SJCRH30 (cell line): ENCODE measurements at places on chromosomes 5 and 9.

GRCh38 chr5:56093970-56094369 lies 99.2 kb upstream of the IL6ST start:
- DNase-seq = no peak
- H3K27me3 ChIP-seq = no peaks in the 10 kb centered on the region
- H3K4me1 ChIP-seq = no peaks in the 10 kb centered on the region
- no peak overlapping the region for H3K4me3 ChIP-seq

GRCh38 chr9:110104261-110104809 lies 103.6 kb downstream of the C9orf152 start:
- H3K27ac ChIP-seq = no peak overlapping the region
- DNase-seq = no peak
- peaks cover 42% of the 10 kb centered on the region for H3K4me1 ChIP-seq
- H3K27me3 ChIP-seq = no peaks in the 10 kb centered on the region
- H3K36me3 ChIP-seq = no peaks in the 10 kb centered on the region; the same call in 1 of the 2 replicates

DNA sequence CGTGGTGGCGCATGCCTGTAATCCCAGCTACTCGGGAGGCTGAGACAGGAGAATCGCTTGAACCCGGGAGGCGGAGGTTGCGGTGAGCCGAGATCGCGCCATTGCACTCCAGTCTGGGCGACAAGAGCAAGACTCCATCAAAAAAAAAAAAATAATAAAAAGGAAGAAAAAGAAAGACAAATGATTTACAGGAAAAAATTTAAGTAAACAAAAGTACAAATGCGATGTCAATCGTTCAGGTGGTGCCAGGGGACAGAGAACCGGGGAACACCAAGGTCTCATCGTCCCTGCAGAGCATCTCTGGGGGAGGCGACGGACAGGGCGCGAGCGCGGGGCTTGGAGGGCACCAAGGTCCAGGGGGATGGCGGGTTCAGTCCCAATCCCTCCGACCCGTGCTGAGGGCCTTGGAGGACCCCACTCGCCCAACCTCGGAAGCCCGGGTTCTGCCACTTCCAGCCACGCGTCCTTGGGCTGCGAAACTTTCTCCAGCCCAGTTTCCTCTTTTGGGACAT lies 607 bp upstream of the HNRNPAB start:
- peaks cover 35% of the 10 kb centered on the region for H3K36me3 ChIP-seq
- peak overlapping the region; percentile 63 for H3K27ac ChIP-seq
- H3K4me1 ChIP-seq = peaks cover 10% of the 10 kb centered on the region; the same call in 1 of the 2 replicates

GRCh38 chr5:172827841-172828240 lies 6.2 kb upstream of the ERGIC1 start:
- H3K27ac ChIP-seq = no peak overlapping the region
- no peak for DNase-seq
- peaks cover 23% of the 10 kb centered on the region for H3K4me1 ChIP-seq
- H3K4me3 ChIP-seq = no peak overlapping the region

DNA sequence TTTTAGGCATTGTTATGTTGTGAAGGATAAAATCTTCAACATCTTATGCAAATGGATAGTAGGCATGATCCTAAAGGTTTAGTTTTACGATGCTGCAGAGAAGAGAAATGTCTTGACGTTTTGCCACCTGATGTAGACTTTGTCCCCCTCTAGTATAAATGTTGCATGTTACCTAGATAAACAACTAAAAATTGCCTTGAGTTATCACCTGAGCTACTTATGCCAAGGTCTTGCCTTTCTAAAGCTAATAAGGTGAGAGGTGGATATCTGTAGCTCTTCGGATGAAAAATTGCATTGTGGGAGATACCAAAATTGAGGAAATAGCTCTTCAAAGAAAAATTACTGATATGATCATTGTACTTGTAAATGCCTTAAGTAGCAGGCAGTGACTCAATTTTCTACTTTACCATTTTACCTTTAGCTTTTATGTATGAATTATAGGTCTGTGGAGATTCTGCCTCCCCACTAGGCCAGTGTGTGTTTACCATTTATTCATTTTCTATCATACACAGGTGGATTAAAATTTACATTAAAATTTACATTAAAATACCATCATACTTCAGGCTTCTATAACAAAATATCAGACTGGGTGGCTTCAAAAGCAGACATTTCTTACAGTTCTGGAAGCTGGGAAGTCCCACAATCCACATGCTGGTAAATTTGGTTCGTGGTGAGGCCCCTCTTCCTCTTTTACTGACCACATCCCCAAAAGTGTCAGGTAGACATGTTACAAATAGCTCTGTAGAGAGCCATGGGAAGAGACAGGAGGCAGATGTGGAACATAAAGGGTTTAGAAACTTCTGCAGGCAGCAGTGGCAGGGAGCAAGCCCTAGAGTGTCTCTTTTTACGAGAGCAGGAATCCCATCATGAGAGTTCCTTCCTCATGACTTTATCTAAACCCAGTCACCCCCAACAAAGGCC lies 100.7 kb upstream of the ERBIN start:
- H3K4me3 ChIP-seq = no peak overlapping the region
- no peak overlapping the region for H3K27ac ChIP-seq
- H3K27me3 ChIP-seq = no peaks in the 10 kb centered on the region
- DNase-seq = no peak
- peaks cover 4% of the 10 kb centered on the region for H3K4me1 ChIP-seq

- H3K4me3 ChIP-seq = no peak overlapping the region
- H3K27me3 ChIP-seq = no peaks in the 10 kb centered on the region
- H3K36me3 ChIP-seq = peaks cover 33% of the 10 kb centered on the region
- DNase-seq = peak; percentile 42
- H3K4me1 ChIP-seq = no peaks in the 10 kb centered on the region
- H3K27ac ChIP-seq = no peak overlapping the region
These were observed 51.2 kb downstream of the DIAPH1 start for GRCh38 chr5:141567513-141568117.

GRCh38 chr5:160311491-160312133 lies 752 bp downstream of the CCNJL start:
- no peaks in the 10 kb centered on the region for H3K27me3 ChIP-seq
- peak overlapping the region; percentile 91 for H3K4me3 ChIP-seq
- DNase-seq = peak; percentile 33
- no peaks in the 10 kb centered on the region; the same call in 1 of the 2 replicates for H3K36me3 ChIP-seq
- peaks cover 16% of the 10 kb centered on the region for H3K4me1 ChIP-seq
- H3K27ac ChIP-seq = peak overlapping the region; percentile 37

DNA sequence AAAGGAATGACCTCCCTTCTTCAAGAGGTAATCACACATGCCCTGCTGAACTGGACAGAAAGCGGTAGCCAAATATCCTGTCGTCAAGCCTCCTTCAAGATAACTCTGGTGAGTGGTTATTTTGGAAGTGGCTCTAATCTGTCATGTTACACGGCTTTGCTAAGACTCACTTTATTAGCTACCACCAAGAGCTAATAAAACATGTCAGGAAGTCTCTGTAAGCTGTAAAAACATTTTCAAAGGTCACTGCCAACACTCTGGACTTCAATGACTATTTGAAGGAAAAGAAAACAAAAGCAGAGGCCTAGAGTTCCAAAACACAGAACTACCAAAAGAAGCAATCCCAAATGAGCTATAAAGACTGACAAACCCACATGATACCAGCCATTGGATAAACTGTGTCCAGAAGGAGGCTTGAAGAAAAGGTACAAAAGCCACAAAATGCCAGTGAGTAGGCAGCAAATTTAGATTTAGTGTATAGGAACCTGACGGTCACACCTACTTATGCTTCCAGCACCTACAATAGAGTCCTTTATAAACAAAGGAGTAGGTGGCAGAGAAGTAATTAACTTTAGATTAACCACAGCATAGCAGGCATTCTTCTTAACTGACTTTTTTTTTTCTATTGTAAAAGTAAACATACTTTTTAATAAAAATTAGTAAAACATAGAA lies 97.3 kb upstream of the EQTN start:
- H3K4me1 ChIP-seq = no peaks in the 10 kb centered on the region
- H3K27ac ChIP-seq = no peak overlapping the region
- H3K4me3 ChIP-seq = no peak overlapping the region
- H3K36me3 ChIP-seq = no peaks in the 10 kb centered on the region

GRCh38 chr5:57831932-57832331 lies 349.3 kb upstream of the ACTBL2 start:
- H3K4me1 ChIP-seq = peaks cover 20% of the 10 kb centered on the region
- H3K27ac ChIP-seq = no peak overlapping the region

DNA sequence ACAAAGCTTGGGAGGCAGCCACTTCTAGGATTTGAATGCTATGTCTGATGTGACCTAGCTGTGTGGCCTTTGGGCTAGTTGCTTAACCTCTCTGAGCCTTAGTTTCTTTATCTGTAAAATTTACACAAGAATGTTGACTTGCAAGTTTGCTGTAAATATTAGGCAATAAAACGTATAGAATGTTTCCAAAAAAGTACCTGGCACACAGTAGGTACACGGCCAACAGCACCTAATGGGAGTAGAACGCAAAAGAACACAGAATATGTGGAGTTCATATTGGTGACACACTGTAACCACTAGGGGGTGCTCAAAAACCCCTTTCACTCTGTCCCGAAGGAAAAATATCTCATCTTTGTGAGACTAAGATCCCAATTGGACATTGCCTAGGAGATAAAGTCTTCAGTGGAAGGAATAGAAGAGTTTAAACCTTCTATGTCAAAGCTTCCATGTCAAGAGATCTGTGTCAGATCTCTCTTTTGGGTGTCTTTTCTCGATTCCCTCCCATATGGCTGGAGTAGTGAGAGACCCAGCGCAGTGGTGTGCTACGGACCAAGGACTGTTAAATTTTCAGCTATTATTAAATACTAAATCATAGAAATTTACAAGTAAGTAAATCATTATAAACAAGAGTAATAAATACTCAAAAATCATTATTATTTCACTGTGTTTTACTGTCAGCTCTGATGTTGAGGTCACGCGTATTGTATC lies 145.4 kb upstream of the RAD23B start:
- no peaks in the 10 kb centered on the region for H3K27me3 ChIP-seq
- no peaks in the 10 kb centered on the region for H3K4me1 ChIP-seq
- H3K4me3 ChIP-seq = no peak overlapping the region
- H3K27ac ChIP-seq = no peak overlapping the region
